ENCODE measurements at places on chromosomes 7 and 10.

DNA sequence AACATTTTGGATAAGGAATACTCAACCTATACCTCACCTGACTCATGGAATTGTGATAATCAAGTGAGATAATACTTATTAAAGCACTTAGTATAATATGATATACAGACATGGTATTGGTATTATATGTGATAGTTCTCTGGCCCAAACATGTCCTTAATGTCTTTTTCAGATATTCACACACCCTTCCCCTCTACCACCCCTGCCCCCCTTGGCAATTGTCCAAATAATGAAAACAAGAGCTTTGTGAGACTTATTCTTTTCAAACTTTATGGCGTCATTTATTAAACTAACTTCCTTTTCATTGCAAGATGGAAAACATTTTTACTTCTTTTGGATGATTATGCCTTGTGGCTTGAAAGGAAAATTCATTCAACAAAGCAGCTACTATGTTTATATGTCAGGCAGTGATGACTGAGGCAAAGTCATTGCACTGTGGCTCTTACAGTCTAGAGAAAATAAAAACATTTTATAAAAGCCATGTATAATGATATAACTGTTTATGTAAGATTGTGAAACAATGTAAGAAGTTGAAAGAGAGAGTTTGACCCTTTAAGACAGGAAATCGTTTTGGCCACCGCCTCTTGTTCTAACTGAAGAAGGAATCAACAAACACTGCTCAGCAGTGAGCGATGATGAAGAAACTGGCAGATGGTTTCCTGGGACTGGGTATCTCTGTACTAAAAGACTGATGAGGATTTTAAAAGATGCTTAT, 27.4 kb downstream of the MINPP1 start:
- no peak for DNase-seq

- DNase-seq, result no peak
These were observed 1396.8 kb downstream of the GATA3 start for GRCh38 chr10:9451211-9451773.

DNA sequence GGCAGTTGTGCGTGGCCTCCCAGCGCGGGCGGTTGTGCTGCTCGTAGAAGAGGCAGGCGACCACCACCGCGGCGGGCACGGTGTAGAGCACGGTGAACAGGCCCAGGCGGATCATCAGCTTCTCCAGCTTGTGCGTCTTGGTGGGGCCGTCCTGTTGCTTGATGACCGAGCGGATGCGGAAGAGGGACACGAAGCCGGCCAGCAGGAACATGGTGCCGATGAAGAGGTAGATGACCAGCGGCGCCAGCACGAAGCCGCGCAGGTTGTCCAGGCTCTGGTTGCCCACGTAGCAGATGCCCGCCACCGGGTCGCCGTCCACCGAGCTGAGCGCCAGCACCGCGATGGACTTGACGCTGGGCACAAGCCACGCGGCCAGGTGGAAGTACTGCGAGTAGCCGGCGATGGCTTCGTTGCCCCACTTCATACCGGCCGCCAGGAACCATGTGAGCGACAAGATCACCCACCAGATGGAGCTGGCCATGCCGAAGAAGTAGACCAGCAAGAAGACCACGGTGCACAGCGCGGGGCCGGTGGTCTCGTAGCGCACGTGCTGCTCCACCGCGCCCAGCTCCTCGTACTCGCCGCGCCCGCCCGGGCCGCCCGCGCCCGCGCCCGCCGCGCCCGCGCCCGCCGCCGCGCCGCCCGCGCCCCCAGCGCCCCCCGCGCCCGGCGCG, 2.2 kb downstream of the FZD8 start:
- no peak for DNase-seq

GRCh38 chr10:78194050-78194449, 160.4 kb downstream of the RPS24 start:
- DNase-seq, result no peak

GRCh38 chr7:36916116-36916515, 191.8 kb upstream of the AOAH start:
- DNase-seq, result no peak

DNA sequence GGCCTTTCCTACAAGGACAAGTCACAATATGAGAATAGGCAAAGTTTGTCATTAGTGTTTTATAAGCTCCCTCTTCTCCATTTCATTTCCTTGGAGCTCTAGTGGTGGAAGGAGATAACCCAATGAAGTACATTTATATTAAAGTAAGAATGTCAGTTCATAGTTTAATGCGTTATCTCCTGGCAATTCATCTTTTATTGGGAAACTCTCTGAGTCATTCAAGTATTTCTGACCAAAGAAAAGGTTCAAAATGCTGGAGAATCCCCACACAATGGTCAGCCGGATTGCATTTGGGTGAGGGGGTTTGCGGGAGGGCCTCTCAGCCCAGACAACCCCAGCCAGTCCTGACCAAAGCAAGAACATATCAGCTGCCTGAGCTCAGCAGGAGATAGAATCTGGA, 321.5 kb upstream of the NRP1 start:
- DNase-seq, result no peak

DNA sequence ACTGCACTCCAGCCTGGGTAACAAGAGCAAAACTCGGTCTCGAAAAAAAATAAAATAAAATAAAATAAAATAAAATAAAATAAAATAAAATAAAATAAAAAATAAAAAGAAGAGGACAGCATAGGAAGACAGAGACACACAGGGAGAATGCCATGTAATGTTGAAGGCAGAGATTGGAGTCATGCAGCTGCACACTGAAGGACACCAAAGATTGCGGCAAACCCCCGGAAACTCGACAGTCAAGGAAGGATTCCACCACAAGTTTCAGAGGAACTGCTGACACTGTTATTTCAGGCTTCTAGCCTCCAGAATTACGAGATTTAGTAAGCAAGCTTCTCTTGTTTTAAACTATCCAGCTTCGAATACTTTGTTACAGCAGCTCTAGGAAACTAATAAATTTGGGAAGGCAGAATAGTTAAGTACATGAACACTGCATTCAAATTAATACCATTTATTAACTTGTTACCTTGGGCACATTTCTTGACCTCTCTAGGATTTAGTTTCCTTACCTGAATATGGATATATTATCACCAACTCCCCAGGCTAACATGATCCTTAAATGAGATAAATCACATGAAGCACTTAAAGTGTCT, 9.5 kb downstream of the CPED1 start:
- no peak for DNase-seq

DNA sequence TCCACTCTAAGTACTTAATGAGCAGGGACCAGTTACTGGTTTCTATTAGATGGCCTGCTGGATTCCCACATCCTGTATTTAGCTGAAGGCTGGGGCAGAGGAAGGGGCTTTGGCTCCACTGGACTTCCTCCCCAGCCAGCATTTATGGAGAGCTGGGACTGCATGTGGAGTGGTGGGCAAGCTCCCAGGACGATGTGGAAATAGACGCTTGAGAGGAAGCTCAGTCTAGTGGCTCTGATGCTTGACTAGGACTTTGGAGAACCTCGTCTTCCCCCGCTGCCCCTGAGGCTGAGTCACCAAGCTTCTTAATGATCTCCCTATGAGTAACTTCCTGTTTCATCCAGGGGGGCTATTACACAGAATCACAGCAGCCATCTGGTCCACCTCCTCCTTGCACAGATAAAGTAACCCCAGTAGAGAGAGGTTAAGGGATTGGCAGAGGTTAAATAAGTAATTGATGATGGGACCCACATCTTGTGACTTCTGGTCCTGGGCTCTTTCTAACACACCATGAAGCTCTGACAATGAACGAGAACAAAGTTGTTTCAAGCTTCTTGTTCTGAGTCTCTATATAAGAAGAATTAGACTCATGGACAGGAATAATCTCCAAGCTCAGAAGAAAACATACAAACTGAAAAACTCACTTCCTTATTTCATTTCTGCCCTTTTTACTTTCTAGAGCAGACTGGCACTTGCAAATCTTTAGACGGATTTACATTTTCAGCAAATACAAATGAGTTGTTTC, 126.2 kb downstream of the PRPF18 start:
- no peak for DNase-seq

DNA sequence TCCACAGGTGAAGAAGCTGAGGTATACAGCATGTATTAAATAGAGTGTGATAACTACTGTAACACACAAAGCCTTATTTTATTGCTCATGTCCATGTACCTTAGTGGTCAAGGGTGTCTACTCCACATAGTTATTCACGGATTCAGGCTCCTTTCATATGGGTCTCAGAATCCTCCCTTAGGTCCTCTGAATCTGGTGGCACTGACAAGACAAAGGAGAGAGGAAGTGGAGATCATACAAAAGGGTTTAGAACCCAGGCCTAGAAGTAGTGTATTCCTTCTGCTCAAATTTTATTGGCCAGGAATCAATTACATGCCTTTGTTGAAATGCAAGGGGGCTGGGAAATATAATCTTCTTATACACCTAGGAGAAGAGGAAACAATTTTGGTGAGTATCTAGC, 164.6 kb downstream of the PTEN start:
- no peak for DNase-seq

DNA sequence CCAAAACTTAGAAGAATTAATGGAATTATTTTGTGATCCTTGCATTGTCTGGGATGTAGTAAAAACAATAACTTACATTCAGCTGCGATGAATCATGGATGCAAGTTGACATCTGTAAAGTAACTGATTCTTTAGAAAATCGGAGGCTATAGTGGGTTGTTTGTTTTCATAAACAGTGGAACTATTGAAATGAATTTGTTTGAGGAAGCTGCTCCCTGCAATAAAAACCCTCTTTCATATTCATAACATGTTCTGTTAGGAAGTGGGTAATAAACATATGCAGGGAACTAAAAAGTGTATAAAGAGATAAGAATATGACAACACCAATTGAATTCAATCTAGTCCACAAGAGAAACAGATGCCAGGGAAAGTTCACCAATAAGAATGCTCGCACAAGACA, 53.6 kb downstream of the AGMO start:
- no peak for DNase-seq

- DNase-seq, result no peak
These were observed 221.5 kb downstream of the INHBA start for GRCh38 chr7:41481353-41481752.

DNA sequence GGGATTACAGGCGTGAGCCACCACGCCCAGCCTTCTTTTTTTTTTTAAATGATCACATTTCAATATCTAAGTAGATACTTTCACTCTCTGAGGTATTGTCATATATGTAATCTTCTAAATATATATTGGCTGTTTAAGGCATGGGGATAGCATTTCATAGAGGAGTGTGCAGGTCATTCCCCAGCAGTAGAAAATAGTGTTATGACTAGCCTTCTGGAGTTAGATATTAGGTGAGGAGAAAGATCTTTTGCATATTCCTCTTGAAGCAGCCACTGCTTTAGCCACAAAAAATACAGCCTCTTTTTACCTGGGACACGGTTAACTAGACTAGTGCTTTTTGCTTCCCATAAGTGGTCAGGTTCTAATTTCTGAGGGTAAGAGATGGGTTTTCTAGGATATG, 28.9 kb downstream of the ADD3 start:
- no peak for DNase-seq

DNA sequence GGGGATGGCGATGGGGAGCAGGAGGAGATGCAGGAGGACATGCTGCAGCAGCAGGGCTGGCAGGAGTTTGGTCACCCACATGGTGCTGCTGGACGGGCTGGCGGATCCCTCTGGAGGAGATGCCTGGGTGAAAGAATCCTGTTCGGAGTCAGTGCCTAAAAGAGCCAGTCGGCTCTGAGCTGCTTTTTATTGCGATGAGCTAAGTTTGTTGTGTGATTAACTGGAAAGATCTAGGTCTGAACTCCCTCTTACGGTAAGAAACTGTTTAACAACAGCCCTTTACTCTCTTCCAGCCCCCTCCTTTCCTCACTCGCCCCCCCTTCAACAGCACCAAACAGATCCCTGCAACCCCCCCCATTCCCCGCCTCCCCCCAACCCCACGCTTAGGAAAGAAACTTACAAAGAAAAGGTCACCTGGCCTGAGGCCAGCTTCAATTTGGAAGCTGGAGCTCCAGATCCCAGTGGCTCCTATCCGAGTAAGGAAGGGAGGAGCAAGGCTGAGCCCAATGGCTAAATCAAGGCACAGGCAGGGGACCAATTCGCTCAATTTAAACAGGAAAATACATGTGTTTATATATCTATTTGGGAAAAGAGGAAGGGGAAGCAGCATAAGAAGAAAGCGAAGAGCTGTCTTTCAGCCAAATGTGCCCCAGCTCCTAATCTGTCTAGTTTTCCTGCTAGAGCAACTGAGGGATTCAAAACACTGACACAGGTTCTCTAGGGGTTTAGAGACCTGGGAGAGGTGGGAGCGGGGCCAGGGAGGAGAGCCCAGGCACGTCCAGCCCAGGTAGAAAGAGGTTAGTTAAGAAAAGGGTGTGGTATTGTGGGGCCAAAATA, at the start of gene HGF:
Gene HGF, minus strand, starts transcription at position 157 of the 837 bp plus-strand sequence. Its CDS starts 76 bp downstream, at position 81.
- no peak for DNase-seq

GRCh38 chr10:105171945-105172344, 530.9 kb downstream of the SORCS3 start:
- no peak for DNase-seq

GRCh38 chr7:128190051-128190647, 50.9 kb upstream of the LEP start:
- no peak for DNase-seq

- DNase-seq, result no peak
These were observed 282.9 kb downstream of the ADARB2 start for GRCh38 chr10:1454428-1454827.

- DNase-seq, result no peak
These were observed 3.5 kb upstream of the RGS10 start for GRCh38 chr10:119546009-119546408.

DNA sequence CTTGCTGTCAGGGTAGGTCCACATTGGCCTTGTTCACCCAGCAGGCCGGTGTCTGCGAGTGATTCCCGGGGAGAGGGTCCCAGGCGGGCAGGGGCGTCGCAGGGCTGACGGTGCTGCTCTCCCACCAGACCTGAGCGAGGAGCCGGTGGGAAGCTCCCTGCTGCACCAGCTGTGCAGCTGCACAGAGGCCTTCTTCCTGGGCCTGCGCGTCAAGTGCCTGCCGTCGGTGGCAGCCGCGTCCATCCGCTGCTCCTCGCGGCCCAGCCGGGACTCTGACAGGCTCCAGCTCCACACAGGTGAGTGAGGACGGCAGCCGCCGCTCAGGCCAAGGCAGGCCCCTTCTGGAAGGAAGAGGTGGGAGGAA, 14.6 kb downstream of the AMZ1 start:
- DNase-seq, result no peak

- no peak for DNase-seq
These were observed 68.0 kb upstream of the KLF6 start for GRCh38 chr10:3853016-3853415.

GRCh38 chr7:68613405-68613804, 984.9 kb upstream of the AUTS2 start:
- no peak for DNase-seq

DNA sequence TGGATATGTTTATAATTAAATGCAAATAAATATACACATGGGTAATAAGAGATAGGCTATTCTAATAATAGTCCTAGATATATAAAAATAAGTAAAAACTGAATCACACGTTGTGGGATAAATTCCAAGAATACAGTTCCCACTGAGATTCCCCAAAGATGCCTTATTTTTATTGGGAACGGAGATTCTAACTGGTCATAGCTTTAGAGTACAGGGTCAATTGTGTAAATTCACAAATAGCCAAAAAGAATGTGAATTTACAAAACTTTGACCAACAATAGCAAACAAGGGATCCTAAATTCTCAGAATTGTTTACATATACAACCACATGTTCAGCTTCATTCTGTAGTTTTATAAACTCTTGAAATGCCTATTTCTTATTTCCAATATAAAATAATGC, 65.0 kb downstream of the VSTM4 start:
- DNase-seq, result no peak

- no peak for DNase-seq
These were observed 20.6 kb downstream of the RGR start for GRCh38 chr10:84265418-84265817.
